Glutamatergic neuron (in vitro differentiated cells): ENCODE measurements at places on chromosomes 2 and 18. TPM values are rescaled to one million over a fixed set of nuclear protein-coding genes. Genes with fewer than 3 reads are reported as not detected.

Gene KCNS3
- total RNA-seq, result 5.5 TPM

Gene TWIST2
- not detected for total RNA-seq

Gene SEPTIN10
- total RNA-seq, result 75.2 TPM

Gene SMARCAL1
- 36.6 TPM for total RNA-seq

Gene DCC
- 5.6 TPM for total RNA-seq

Gene IL36B
- total RNA-seq, result not detected

Gene CCDC148
- total RNA-seq, result 1.8 TPM

Gene CIB4
- not detected for total RNA-seq

Gene IL1F10
- total RNA-seq, result not detected

Gene UGT1A8
- not detected for total RNA-seq

Gene C18orf54
- 20.0 TPM for total RNA-seq

Gene XDH
- total RNA-seq, result 1.3 TPM

Gene ALLC
- not detected for total RNA-seq

Gene RAB12
- total RNA-seq, result 28.8 TPM

Gene CASP10
- total RNA-seq, result not detected

Gene EFR3B
- total RNA-seq, result 22.9 TPM

Gene TBR1
- total RNA-seq, result not detected

Gene RFX8
- total RNA-seq, result 1.0 TPM

Gene MROH2A
- not detected for total RNA-seq

Gene TMEM169
- 166 TPM for total RNA-seq

Gene SEC11C
- 77.7 TPM for total RNA-seq

Gene EML6
- total RNA-seq, result 0.91 TPM

Gene AKAIN1
- total RNA-seq, result 14.1 TPM

Gene BMP10
- not detected for total RNA-seq

Gene SAG
- total RNA-seq, result not detected

Gene SLC9A4
- 0.12 TPM for total RNA-seq

Gene SLC4A3
- 24.4 TPM for total RNA-seq

Gene PPM1G
- 84.9 TPM for total RNA-seq

Gene KIAA2012
- not detected for total RNA-seq

Gene NT5C1B
- total RNA-seq, result not detected

Gene SCYGR4
- not detected for total RNA-seq
